Temporal lobe (tissue), 4 donors: ENCODE measurements at places on chromosomes 4 and X. TPM values are rescaled to one million over a fixed set of nuclear protein-coding genes. Genes with fewer than 3 reads are reported as not detected.

Gene NSUN7
- 6.9 TPM for total RNA-seq

Gene GRSF1
- 42.8 TPM for total RNA-seq

Gene CXCL11
- not detected for total RNA-seq

Gene TRO
- 61.0 TPM for total RNA-seq

Gene TLR7
- total RNA-seq, result 0.98 TPM

Gene CHIC2
- total RNA-seq, result 22.9 TPM
